CD4-positive, alpha-beta T cell treated with Interleukin-4 for 1 hour (primary cell): ENCODE measurements at places on chromosomes 3 and 15.

- DNase-seq = no peak
These were observed 6.9 kb upstream of the PTX3 start for GRCh38 chr3:157429708-157430107.

GRCh38 chr3:63043631-63044030 is 168.4 kb upstream of the CADPS start:
- no peak for DNase-seq

GRCh38 chr3:148625991-148626390 is 71.7 kb upstream of the AGTR1 start:
- DNase-seq = no peak

- no peak for DNase-seq
These were observed 100.5 kb downstream of the XXYLT1 start for GRCh38 chr3:195170496-195170895.

DNA sequence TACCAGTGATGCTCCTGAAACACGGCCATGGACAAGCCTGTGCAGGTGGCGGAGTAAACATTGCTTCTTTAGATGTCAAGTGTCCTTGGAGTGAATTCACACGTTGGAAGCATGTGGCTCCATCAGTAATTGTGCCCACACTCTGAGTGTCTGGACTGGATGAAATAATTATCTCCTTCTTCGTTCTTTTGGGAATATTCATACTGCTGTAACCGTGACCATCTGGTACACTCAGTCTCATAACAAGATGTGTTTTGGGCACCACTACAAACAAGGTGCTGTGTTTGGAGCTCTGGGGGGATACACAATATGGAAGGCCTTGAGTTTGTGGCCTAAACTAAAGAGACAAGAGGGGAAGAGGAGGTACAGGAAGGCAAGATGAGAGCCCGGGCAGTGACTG is 165.6 kb downstream of the APBA2 start:
- no peak for DNase-seq

DNA sequence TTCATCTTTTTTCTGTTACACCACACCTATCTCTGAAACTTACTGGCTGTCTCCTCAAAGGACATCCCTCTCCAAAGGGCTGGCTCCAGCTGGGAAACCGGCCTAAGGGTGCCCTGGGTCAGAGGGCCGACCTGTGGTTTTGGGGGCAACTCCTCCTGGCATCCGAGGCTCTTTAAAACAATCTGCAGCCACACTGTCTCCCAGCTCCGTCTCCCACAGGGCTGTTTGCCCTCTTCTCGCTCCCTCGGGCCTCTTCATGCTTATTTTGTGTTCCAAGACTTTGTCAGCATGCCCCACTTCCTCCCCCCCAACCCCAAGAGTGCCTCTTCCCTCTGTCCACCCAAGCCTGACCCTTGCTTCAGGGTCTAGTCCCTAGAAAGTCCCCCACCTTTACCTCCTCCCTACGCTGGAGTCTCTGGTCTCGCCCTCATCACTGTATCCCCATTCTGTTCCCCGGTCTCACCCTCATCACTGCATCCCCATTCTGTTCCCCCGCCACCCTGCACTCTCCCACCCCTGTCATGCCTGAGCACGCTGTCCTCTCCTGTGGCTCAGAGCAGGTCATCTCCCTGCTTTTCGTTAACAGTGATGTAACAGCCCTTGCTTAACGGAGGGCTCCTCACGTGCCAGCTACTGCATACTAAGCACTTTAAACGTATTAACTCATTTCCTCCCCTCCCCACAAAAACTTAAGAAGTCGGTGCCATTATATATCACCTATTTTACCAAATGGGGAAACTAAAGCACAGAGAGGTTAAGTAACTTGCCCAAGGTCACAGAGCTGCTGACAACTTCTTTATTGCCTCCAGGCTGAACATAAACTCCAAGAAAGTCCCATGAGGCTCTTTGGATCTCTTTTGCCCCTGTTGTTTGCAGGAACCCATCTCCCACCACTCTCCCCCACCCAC is 1.1 kb upstream of the CSK start:
- DNase-seq = peak; percentile 75

DNA sequence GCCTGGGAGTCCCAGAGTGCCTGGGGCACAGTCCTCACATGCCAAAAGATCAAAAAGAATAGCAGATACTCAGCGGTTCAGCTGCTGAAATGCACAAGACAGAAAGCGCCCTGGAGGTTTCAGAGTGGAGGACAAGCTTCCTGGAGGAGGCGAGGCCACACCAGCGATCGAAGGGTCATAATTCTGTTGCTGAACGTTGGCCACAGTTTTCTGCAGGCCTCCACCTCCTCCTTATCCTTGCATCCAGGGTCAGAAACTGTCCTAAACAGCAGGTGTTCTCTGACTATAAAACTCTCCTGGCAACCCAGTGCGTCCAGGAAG is 220.3 kb upstream of the LINGO1 start:
- no peak for DNase-seq

- DNase-seq = no peak
These were observed 1.5 kb downstream of the RAB7A start for GRCh38 chr3:128727485-128727884.

- no peak for DNase-seq
These were observed 22.4 kb downstream of the GYG1 start for GRCh38 chr3:149013726-149014125.

- no peak for DNase-seq
These were observed 2.6 kb downstream of the DPH3 start for GRCh38 chr3:16262174-16262573.

DNA sequence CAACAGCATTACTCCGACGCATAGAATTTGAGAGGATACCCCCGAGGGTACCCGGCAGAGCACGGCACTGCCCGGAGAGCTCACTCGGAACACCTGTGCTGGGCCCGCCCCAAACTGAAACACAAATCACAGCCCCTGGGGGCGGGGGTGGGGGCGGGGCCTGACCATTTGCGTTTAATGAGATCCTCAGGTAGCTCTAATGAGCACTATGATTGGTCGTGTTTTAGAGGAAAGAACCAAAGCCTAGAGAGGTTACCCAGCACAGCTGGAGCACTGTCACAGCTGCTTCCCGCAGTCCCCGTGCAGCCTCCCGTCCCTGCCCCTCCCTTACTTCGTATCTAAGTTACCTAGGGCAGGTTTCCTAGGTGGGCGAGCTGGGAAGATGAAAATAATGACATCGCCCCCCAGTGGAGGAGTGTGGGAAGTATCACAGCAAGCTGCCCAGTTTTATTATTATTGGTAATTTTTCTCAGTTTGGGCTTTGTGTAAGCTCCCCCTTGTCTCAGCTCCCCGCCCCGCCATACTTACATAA is 187.1 kb downstream of the PDE8A start:
- DNase-seq = peak; percentile 50
